ENCODE measurements at places on chromosomes 13 and 19.
A peak's percentile ranks its signal among the peaks of the same experiment; 100 is the strongest.

GRCh38 chr13:45807520-45808099, 43.9 kb downstream of the SIAH3 start:
- DNase-seq, result peak; percentile 18

DNA sequence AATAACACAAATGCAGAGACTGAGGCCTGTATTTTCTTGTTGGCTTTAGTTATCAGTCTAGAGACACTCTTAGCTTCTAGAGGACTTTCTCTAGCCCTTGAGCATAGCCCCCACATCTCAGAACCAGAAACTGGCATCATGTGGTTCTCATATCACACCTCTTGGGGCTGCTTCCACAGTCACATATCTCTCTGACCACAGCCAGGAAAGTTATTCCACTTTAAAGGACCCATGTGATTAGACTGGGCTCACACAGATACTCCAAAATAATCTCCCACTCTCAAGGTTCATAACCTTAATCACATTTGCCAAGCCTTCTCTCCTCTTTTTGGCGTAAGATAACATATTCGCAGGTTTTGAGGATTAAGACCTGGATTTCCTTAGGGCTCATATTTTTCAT, 846.9 kb upstream of the MIR17HG start:
- DNase-seq, result no peak

GRCh38 chr19:7471696-7472615, 16.9 kb downstream of the PEX11G start:
- DNase-seq, result no peak

- DNase-seq, result no peak
These were observed 38.3 kb downstream of the PEX11G start for GRCh38 chr19:7450243-7451223.

- no peak for DNase-seq
These were observed 447.7 kb downstream of the GPC6 start for GRCh38 chr13:93674337-93674755.

DNA sequence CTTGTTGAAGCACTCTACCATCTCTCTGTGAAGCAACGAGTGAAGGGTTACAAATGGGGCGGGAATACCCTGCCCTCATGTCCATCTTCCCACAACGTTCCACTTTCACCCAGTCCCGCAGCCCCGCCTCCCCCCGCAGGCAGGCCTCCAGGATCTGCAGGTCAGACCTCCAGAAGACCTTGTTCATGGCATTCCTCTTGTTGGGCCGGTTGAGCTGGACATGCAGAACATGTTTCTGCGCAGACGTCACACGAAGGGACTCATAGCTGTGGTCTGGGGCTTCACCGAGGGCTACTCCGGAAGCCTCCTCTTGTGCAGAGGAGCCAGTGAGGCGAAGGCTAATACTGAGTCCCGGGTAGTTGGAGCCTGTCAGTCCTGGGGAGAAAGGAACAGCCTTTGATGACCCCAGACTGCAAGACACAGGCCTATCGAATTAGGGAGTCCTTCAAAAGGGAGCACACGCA, 420 bp downstream of the ECH1 start:
- DNase-seq, result peak; percentile 61

DNA sequence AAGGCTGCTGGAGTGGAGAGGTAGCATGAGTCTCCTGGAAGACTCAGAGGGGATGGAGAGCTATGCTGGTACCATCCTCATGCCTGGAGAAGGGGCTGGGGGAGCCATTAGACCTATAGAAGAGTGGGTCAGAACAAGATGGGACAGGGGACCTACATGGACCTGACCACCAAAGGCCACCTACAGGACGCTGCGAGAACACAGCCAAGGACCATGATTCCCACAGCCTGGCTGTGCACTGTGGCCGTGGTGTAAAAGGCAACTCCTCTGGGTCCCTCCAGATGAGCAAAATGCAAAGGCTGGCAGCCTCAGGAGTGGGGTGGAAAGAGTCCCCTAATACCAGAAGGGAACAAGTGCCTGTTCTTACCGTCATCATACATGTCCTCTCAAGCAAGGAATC, 216.2 kb downstream of the SLC7A1 start:
- DNase-seq, result no peak

DNA sequence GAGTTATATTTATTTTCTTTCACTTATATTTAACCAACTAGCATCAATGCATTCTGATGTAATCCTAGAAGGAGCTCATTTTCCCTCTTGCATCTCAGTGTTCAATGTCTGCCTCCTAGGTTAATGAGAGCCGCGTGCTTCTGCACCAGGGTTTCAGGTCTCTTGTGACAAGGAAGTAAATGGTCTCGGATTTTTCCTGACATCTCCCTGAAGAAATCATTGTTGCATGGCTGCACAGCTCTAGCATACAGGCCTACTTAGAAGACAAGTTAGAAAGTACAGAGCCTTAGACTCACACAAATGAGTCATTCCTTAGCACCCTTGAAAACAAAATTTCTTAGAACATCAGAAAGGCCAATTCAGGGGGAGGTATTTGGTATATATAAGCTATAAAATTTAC, 57.2 kb upstream of the KLF12 start:
- DNase-seq, result no peak

DNA sequence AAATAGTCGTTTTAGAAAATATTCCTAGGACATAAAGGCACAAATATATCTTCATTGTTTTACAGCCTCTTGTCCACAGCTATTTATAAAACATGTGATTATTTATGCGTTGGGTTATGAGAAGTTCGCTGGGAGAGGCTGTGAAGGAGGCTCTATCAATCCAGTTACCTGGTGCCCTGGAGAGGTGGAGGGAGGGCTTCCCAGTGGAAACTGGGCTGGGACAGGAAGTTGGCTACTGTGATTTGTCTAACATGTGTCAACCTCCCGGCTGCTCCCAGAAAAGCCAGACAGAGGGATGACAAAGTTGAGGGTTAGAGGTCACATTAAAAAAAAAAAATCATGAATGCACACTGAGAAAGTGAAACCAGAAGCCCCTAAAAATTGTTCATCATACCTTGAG, 346.5 kb downstream of the ZNF536 start:
- no peak for DNase-seq

DNA sequence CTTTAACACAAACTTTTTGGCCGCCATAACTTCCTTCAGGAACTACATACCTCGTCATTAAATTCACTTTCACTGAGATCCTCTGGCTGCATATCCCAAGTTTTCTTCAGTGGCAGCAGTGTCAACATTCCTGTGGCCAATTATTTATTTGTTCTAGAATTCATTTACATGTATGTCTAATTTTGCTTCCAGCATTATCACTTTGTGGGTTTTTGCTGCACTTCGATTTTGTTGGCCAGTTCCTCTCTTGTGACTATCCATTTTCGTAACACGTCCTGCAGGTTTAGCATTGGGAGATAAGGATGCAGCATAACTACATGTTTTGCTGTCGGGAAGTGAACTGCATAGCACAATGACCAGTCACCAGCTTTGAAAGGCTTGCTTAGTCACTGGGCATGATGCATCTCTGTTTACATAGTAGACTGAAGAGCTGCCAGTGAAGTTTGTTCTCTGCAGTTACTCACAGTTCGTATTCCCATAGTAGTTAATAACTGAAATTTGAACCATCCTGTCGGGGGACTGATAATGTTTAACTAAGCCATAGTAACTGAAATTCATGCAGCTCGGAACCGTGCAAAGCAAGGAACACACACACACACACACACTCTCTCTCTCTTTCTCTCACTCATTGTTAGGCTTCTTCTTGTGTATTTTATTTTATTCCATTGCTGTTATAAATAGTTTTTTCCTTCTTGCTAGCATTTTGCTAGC, 28.3 kb downstream of the ZNF507 start:
- DNase-seq, result peak; percentile 21

GRCh38 chr13:94534166-94534565, 54.7 kb upstream of the DCT start:
- DNase-seq, result no peak

- DNase-seq, result peak; percentile 27
These were observed 1.6 kb upstream of the BEST2 start for GRCh38 chr19:12749938-12750521.

- DNase-seq, result no peak
These were observed 342.7 kb downstream of the TBC1D4 start for GRCh38 chr13:75139291-75139690.

DNA sequence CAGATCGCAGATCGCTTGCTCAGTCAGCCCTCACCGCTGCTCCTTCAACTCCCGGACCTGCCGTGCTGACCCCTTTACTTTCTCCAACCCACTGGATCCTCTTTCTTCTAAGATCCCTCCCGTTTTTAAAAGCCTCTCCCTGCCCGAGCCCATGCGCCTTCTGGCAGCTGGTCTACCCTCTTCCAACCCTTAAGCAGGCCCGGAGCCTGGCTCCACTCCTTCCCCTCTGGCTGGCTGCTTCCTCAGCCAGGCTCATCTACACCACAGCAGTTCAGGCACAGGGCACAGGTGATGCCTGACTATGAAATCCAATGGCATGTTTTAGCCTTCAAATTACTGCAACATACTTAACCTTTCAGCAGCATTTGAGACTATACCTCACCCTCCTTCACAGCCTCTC, 63.8 kb upstream of the PABPC3 start:
- DNase-seq, result no peak

GRCh38 chr13:34247596-34247995, 429.6 kb downstream of the RFC3 start:
- DNase-seq, result peak; percentile 38

GRCh38 chr19:18488838-18489626, 32.8 kb downstream of the ELL start:
- peak; percentile 85 for DNase-seq

- no peak for DNase-seq
These were observed 76.8 kb upstream of the LRCH1 start for GRCh38 chr13:46476174-46476573.

DNA sequence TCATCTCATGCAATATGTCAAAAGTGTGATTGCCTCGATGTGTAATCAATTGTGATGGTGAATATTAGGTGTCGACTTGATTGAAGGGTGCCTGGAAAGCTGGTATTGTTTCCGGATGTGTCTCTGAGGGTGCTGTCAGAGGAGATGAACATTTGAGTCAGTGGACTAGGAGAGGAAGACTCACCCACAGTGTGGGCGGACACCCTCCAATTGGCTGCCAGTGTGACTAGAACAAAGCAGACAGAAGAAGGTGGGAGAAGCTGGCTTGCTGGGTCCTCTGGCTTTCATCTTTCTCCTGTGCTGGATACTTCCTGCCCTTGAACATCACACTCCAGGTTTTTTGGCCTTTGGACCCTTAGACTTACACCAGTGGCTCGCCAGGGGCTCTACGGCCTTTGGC, 15.5 kb upstream of the CABP5 start:
- DNase-seq, result no peak

- no peak for DNase-seq
These were observed 68.2 kb downstream of the RAP2A start for GRCh38 chr13:97502181-97502580.

DNA sequence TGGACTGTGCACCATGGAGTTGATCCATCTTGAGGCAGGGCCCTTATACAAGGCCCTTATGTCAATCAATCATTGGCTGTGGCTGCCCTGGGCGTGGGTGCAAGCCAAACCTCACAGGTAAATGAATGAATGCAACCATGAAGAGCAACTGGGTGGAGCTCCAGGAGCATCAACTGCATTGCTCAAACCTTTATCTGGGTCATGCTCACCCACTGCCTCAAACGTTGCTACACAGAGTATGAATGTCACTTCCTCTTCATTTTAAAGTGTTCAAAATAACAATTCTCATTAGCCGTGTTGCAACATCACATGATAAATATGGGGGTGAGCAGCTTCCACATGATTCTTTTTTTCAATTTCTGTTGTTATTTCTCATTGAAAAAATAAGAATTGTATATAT, 6.4 kb upstream of the ZNF333 start:
- DNase-seq, result no peak

DNA sequence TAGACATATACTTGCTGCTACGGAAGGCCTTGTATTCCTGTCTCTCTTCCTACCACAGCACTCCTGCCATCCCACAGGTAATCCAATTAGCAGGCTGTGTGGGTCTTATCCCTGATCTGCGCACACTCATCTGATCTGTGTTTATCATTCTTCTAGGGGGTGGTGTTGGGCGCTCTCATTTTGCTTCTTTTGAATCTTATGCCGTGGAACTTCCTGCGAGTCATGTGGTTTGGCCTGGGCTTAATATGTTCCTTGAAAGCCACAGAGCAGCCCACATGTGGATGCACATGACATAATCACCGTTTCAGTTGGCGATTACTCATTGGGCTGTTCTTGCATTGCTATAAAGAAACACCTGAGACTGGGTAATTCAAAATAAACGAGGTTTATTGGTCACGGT, 7.5 kb downstream of the RASA3 start:
- DNase-seq, result no peak

GRCh38 chr19:6568010-6568526, 22.9 kb downstream of the CD70 start:
- no peak for DNase-seq
